ENCODE measurements at places on chromosomes 4 and X.

DNA sequence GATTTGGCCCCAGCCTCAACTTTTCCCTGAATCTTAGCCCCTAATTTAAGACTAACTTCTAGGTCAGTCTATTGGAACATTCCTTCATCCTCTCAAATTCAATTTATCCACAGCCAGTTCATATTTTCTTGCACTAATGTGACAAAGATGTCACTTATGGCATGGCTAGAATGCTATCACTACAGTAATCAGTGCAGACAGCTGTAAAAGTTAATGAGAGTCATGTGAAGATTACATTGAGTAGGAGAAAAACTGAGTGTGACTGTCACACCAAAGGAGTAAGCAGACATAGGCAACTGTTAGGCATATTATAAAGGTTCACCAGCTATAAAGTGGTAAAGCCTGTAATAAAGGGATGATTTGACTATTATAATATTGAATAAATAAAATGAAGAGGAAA is 42.6 kb downstream of the GABRG1 start:
- no peak for DNase-seq

DNA sequence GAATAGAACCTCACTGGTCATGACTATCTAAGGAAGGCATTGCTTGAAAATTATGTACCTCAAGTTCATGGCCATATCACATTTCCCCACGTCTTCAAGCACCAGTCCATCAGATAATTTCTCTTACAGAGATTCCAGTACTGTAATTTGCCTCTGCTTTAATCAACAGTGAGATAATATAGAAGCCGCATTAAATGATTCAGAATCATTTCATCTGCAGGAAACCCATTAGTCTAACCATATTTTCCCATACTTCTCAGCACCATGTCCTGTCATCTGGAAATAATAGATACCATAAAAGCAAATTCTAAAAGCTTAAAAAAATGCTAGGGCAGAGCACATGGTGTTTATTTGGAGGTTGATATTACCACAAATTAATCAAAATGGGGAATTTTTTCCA is 310.3 kb upstream of the SLIT2 start:
- no peak for DNase-seq

DNA sequence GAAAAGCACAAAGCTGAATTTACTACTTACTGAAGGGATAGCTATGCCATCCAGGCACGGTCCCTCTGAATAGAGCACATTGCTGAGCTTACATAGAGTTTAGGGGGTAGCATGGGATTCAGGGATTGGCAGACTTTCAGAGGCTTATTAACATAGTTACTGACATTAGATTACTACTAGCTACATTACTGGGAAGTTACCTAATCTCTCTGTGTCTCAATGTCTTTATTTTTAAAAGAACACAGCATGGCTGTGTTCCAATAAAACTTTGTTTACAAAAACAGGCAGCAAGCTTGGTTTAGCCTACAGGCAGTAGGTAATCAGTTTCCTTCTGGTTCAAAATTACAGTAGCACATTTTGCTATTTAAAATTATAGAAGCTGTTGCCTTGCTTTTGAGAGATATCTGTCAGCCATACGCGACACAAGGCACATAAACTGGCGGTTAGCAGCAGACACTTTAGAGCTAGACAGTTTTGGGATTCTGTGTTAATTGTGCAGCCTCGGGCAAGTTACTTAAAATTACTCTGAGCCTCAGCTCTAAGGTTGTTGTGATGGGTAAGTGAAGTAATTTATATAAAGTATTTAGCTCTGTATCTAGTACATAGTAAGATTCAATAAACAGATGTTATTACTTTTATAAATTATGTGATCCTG is 6.9 kb downstream of the KLHL8 start:
- DNase-seq, result no peak

GRCh38 chrX:149916745-149917392 is 12.5 kb upstream of the HSFX4 start:
- DNase-seq, result no peak

GRCh38 chrX:66020631-66021334 is 19.1 kb downstream of the VSIG4 start:
- DNase-seq, result no peak

GRCh38 chrX:12441381-12442128 is 303.3 kb downstream of the FRMPD4 start:
- DNase-seq, result no peak

Measured in iPS-NIHi11 (cell line).